ENCODE measurements at places on chromosomes 3 and 15.

DNA sequence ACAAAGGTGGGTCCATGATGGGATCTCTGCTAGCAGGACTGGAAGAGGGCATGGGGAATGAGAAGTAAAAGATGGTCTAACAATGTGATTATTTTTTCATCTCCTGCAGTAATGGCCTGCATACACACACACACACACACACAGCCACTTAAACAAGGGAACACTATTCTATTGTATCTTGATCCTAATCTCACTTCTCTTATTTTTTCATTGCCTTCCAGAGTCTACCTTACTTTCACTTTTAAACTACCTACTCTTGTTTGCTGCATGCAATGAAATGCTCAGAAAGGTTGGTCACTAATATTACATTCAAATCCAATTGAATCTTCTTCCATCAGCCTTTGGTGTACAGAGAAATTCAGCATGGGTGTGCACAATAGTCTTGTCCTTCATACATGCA lies 853.8 kb downstream of the IGSF11 start:
- no peak for DNase-seq

GRCh38 chr3:72890166-72890925 lies 2.5 kb downstream of the GXYLT2 start:
- DNase-seq, result no peak

DNA sequence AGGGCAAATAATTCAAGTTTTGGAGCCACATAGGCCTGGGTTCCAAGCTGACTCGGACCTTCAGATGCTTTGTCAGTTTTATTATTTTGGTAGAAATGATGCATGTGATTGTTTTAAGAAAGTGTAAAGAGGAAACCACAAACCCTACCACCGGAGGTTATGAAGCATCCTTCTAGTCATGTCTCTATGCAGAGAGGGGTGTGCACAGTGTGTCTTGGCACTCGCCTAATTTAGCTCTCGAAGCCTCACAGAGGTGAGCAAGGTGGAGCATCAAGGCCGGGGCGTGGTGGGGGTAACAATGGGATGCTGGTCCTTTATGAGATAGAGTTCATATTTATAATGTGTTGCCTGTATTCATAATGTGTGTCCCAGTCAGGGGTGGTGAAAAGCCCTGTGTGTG lies 63.7 kb upstream of the SMAD6 start:
- no peak for DNase-seq

- no peak for DNase-seq
Observed at GRCh38 chr3:5197022-5197421, 9.5 kb downstream of the EDEM1 start.

- peak; percentile 48 for DNase-seq
Observed at GRCh38 chr3:124492824-124493223, 237.4 kb upstream of the UMPS start.

All from Ammon's horn (tissue), 1 donor.